Tibial nerve (tissue), 4 donors: ENCODE measurements at places on chromosomes 4 and X. TPM values are rescaled to one million over a fixed set of nuclear protein-coding genes. Genes with fewer than 3 reads are reported as not detected.

Gene MAGEB18
- not detected for total RNA-seq

Gene INTU
- 28.8 TPM for total RNA-seq

Gene PRKG2
- total RNA-seq = 0.30 TPM

Gene CTAG1B
- total RNA-seq = not detected

Gene CACNA1F
- total RNA-seq = 0.22 TPM

Gene FGFBP2
- total RNA-seq = 33.0 TPM

Gene LYAR
- 4.7 TPM for total RNA-seq

Gene GPRIN3
- 5.2 TPM for total RNA-seq

Gene AKAP4
- not detected for total RNA-seq

DNA sequence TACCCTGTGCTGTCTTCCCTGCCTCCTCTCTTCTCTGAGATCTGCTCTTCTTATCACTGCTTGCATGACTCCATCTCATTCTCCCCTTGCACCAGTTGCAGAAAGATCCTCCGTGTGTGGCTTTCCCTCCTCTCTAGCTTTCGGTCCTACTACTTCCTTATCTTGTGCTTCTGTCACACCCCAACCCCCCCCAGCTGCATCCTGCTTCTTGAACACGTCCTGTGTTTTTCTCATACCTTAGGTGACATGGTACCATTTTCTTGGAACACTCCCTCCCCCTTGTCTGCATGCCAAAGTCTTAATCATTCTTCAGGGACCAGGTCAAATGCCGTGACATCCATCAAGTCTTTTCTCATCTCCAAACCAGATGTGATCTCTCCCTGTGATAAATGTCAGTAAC lies 46.4 kb downstream of the FHL1 start:
- peaks cover 40% of the 10 kb centered on the region for H3K4me1 ChIP-seq
- DNase-seq = no peak
- no peak overlapping the region for H3K4me3 ChIP-seq
- no peak overlapping the region for H3K27ac ChIP-seq
- no peaks in the 10 kb centered on the region for H3K36me3 ChIP-seq

DNA sequence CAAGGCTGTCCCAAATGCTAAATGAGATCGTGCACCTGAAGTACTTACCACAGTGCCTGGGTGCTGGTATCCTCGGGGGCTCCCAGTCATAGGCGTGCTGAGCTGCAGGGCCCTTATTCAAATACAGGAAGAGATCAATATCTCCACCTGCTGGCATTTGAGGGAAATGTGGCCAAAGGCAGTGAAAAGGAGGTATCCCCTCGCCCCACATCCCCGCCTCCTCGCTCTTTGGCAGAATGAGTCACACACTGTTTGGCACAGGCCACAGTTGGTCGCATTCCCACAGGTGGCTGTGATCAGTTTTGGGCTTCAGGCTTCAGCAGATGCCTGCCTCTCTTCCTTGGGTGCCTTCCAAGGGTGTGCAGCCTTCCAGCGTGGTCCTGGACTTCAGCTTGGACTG lies 28.4 kb downstream of the ZNF185 start:
- no peaks in the 10 kb centered on the region for H3K27me3 ChIP-seq
- no peak overlapping the region for H3K27ac ChIP-seq
- peak; percentile 15 for DNase-seq
- no peaks in the 10 kb centered on the region for H3K36me3 ChIP-seq

DNA sequence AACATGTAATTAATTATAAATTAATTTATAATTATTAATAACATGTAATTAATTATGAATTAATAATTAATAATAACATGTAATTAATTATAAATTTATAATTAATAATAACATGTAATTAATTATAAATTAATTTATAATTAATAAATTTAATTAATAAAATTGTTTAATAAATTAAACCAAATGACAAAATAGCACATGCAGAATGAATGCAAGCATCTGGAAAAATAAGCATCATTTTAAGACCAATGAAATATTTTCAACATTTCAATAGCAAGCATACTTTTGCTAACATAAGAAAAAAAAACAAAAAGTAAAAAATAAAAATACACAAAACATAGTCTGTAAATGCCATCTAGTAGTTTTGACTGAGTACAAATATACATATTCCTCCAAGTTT lies 21.8 kb downstream of the GYPE start:
- no peak for DNase-seq
- H3K27me3 ChIP-seq = no peaks in the 10 kb centered on the region
- H3K27ac ChIP-seq = no peak overlapping the region
- H3K4me3 ChIP-seq = no peak overlapping the region
- H3K4me1 ChIP-seq = no peaks in the 10 kb centered on the region
- no peaks in the 10 kb centered on the region for H3K36me3 ChIP-seq

DNA sequence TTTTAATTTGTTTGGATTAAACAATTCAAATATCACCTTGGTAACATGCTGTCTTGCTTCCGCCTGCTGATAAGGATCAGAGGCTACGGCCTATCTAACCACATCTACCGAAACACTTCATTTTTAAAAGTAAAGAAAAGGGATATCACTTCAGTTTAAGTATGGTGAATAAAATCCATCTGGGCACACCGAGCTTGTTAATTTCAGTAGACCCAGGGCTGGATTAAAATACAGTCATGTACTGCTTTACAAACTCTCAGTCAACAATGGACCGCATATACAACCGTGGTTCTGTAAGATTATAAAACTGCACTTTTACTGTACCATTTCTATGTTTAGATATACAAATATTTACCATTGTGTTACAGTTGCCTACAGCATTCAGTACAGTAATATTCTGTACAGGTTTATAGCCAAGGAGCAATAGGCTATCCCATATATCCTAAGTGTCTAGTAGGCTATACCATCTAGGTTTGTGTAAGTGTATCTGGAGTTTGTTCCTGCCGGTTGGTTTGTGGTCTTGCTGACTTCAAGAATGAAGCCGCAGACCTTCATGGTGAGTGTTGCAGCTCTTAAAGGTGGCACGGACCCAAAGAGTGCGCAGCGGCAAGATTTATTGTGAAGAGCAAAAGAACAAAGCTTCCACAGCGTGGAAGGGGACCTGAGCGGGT lies 40.0 kb downstream of the SEPTIN11 start:
- no peak overlapping the region for H3K4me3 ChIP-seq
- no peak overlapping the region for H3K27ac ChIP-seq
- no peaks in the 10 kb centered on the region for H3K36me3 ChIP-seq
- no peak for DNase-seq

GRCh38 chr4:128123036-128123435 lies 61.9 kb downstream of the LARP1B start:
- no peaks in the 10 kb centered on the region for H3K4me1 ChIP-seq
- no peak for DNase-seq
- H3K36me3 ChIP-seq = no peaks in the 10 kb centered on the region
- no peaks in the 10 kb centered on the region for H3K27me3 ChIP-seq

- H3K27me3 ChIP-seq = no peaks in the 10 kb centered on the region
- no peaks in the 10 kb centered on the region for H3K4me1 ChIP-seq
- H3K36me3 ChIP-seq = no peaks in the 10 kb centered on the region
- no peak overlapping the region for H3K4me3 ChIP-seq
- H3K27ac ChIP-seq = no peak overlapping the region
Measured at GRCh38 chr4:40176602-40177001, 20.2 kb upstream of the RHOH start.

DNA sequence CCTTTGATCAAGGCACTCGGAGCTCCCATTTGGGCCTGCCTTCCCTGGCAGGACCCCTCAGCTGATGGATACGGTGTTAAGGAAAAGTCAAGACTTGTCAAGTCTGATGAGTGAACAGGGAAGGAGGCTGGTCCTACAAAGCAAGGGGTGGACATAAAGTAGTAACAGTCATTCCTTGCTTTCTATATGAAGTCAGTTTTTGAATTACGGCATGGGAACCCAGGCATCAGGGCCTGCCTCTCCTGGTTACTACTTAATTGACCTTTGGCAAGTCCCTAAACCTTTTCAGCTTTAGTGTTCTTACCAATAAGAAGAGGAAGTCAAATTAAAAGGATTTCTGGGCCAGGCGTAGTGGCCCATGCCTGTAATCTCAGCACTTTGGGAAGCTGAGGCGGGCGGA lies 7.0 kb downstream of the CHST7 start:
- H3K27me3 ChIP-seq = no peaks in the 10 kb centered on the region
- H3K4me3 ChIP-seq = no peak overlapping the region
- H3K27ac ChIP-seq = no peak overlapping the region
- H3K36me3 ChIP-seq = no peaks in the 10 kb centered on the region
- no peak for DNase-seq

- H3K4me1 ChIP-seq = no peaks in the 10 kb centered on the region
- no peak for DNase-seq
- no peak overlapping the region for H3K4me3 ChIP-seq
- H3K36me3 ChIP-seq = no peaks in the 10 kb centered on the region
- H3K27me3 ChIP-seq = no peaks in the 10 kb centered on the region
Measured at GRCh38 chr4:23161787-23162186, 469.1 kb downstream of the GBA3 start.

DNA sequence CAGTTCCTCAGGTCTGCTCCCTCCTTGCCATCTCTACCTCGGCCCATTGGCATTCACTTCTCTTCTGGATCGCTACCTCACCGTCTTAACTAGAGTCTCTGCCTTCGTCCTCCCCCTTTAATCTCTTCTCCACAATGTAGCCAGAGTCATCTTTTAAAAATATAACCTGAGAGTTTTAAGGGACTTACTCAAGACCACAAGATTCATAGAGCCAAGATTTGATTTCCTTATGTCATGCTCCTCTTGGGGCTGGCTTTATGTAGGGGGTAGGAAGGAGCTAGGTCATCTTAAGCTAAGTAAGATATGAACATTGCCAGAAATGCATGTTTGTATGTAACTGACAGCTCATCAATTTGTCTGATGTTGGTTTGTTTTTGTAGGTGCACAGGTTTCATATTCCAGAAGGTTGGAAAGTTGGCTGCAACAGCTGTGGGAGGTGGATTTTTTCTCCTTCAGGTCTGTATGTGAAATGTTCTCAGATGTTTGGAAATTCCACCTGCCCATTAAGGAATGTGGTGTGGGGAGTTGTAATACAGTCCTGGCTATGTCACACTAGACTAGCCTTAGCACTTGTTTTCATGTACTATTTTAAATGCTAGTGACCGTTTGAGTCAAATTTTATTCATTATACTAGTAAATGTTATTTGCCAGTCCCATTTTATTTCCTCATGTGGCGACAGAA lies 19.6 kb downstream of the FUNDC2 start:
- H3K27ac ChIP-seq = no peak overlapping the region
- H3K27me3 ChIP-seq = no peaks in the 10 kb centered on the region
- H3K36me3 ChIP-seq = peaks cover 4% of the 10 kb centered on the region
- no peak for DNase-seq

DNA sequence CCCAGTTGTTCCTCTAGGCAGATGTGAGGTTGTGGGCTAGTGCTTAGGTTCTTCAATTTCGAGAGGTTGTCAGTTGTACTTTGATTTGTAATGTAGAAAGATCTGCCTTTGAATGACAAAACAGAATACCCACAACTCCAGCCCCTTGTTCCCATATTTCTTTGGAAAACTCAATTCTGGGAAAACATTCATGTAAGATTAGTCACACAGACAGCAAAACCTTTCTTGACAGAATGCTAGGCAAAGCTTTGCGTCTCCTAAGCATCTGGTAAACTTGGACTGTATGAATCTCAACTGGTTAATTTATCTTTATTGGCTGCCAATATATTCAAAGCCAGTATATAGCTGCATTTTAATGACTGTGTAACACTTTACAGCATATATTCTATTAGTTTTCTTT lies 34.9 kb downstream of the NOCT start:
- no peak overlapping the region for H3K4me3 ChIP-seq
- H3K36me3 ChIP-seq = peaks cover 2% of the 10 kb centered on the region
- peaks cover 10% of the 10 kb centered on the region for H3K4me1 ChIP-seq

- H3K27ac ChIP-seq = no peak overlapping the region
- H3K36me3 ChIP-seq = no peaks in the 10 kb centered on the region
- H3K4me3 ChIP-seq = no peak overlapping the region
- no peaks in the 10 kb centered on the region for H3K4me1 ChIP-seq
- H3K27me3 ChIP-seq = no peaks in the 10 kb centered on the region
Measured at GRCh38 chr4:152189451-152190179, 346.3 kb downstream of the FBXW7 start.

GRCh38 chr4:137664046-137664387 lies 131.7 kb upstream of the PCDH18 start:
- H3K36me3 ChIP-seq = no peaks in the 10 kb centered on the region
- H3K4me1 ChIP-seq = peaks cover 4% of the 10 kb centered on the region
- H3K4me3 ChIP-seq = no peak overlapping the region
- H3K27ac ChIP-seq = peak overlapping the region; percentile 52

GRCh38 chrX:125132274-125132673 lies 187.4 kb upstream of the TEX13C start:
- H3K27me3 ChIP-seq = no peaks in the 10 kb centered on the region
- no peaks in the 10 kb centered on the region for H3K4me1 ChIP-seq
- no peak for DNase-seq

- DNase-seq = no peak
- no peaks in the 10 kb centered on the region for H3K4me1 ChIP-seq
- no peak overlapping the region for H3K27ac ChIP-seq
Measured at GRCh38 chr4:47221721-47222120, 190.4 kb downstream of the GABRB1 start.

DNA sequence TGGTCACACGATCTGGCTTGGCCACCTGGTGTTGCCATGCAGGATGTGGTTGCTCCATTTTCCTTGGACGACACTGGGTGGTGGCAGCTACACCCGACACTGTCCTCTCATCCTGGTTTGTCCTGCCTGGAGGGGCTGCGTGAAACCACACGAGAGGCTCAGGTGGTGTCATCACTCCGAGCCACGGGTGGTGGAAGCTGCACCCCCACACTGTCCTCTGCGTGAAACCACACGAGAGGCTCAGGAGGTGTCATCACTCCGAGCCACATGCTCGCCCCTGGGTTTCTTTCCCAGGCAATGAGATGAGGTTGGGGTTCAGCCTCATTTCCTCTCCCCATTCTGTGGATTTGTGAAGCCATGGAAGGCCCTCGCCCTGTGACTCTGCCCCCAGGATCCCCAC lies 34.3 kb downstream of the WFS1 start:
- peaks cover 6% of the 10 kb centered on the region for H3K36me3 ChIP-seq
- no peaks in the 10 kb centered on the region for H3K27me3 ChIP-seq
- DNase-seq = no peak
- no peaks in the 10 kb centered on the region for H3K4me1 ChIP-seq
- no peak overlapping the region for H3K4me3 ChIP-seq

GRCh38 chrX:30530606-30531005 lies 47.0 kb downstream of the TASL start:
- H3K36me3 ChIP-seq = no peaks in the 10 kb centered on the region
- no peak overlapping the region for H3K27ac ChIP-seq
- H3K4me3 ChIP-seq = no peak overlapping the region
- no peaks in the 10 kb centered on the region for H3K27me3 ChIP-seq
- no peaks in the 10 kb centered on the region for H3K4me1 ChIP-seq
- no peak for DNase-seq

- H3K4me3 ChIP-seq = no peak overlapping the region
- H3K27me3 ChIP-seq = no peaks in the 10 kb centered on the region
- H3K4me1 ChIP-seq = no peaks in the 10 kb centered on the region
- no peak for DNase-seq
- H3K27ac ChIP-seq = no peak overlapping the region
Measured at GRCh38 chr4:100062921-100063320, 112.8 kb upstream of the H2AZ1 start.

DNA sequence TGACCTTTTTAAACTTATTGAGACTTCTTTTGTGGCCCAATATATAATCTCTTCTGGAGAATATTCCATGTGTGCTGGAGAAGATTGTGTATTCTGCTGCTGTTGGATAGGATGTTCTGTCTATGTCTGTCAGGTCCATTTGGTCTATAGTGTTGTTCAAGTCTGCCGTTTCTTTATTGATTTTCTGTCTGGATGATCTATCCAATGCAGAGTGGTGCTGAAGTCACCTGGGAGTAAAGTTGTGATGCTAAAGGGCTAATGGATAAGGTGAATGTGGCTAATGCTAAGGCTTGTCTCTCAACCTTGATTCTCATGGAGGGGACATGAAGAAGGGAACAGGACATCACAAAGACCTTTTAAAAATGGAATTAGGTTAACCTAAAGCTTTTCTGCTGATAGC lies 72.0 kb upstream of the AP1S2 start:
- H3K27ac ChIP-seq = no peak overlapping the region
- H3K36me3 ChIP-seq = no peaks in the 10 kb centered on the region
- peaks cover 31% of the 10 kb centered on the region for H3K27me3 ChIP-seq
- DNase-seq = no peak
- no peak overlapping the region for H3K4me3 ChIP-seq
- no peaks in the 10 kb centered on the region for H3K4me1 ChIP-seq
